Astrocyte of the hippocampus (primary cell): ENCODE measurements at places on chromosomes 2 and 18.

- DNase-seq = peak; percentile 79
These were observed 9.0 kb downstream of the DTNB start for GRCh38 chr2:25664183-25664964.

DNA sequence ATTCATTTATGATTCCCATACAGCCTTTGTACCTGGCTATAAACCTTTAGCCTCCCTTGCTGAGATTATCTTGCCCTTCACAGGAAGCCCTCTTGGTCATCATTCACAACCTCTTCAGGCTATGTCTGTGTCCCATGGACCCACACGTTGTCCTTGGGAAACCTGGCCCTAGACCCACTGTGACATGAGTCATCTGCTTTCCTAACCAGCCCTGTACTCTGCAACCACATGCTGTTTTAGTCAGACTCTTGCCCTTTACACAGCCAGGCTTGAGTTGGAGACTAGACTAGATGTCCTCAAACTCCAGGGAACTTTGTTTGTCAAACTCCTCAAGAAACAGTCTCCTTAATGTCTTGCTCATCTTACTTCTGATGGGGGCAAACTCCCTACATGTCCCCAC is 229.3 kb upstream of the ZSWIM2 start:
- DNase-seq = peak; percentile 6

DNA sequence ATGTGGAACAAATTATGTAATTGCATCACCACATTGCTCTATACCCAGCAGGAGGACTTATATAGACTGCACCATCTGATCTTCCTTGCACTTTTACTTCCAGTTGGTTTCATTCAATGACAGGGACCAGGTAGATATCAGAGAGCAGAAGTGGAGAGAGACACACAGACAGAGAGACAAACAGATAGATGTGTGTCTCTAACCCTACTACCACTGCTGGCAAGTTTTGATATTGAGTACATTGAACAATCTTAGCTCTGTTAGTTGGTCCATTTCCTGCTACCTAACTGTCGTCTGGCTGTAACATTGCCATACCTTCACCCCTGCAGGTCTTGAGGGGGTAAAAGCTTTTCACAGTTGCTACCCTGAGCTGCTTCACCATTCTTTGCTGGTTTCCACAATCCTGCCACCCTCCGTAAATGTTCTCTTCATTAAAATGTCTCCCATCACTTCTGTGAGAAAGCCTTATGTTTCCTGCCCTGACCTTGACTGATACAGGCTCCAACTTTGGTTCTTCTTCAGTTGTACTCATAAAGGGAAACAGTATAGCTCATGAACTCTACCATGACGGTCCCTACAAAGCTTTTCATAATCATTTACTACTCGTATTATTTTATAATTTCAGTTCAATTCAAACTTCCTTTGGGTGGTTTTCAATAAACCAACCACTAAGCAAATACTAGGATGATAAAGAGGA is 62.3 kb upstream of the ITGA4 start:
- no peak for DNase-seq

DNA sequence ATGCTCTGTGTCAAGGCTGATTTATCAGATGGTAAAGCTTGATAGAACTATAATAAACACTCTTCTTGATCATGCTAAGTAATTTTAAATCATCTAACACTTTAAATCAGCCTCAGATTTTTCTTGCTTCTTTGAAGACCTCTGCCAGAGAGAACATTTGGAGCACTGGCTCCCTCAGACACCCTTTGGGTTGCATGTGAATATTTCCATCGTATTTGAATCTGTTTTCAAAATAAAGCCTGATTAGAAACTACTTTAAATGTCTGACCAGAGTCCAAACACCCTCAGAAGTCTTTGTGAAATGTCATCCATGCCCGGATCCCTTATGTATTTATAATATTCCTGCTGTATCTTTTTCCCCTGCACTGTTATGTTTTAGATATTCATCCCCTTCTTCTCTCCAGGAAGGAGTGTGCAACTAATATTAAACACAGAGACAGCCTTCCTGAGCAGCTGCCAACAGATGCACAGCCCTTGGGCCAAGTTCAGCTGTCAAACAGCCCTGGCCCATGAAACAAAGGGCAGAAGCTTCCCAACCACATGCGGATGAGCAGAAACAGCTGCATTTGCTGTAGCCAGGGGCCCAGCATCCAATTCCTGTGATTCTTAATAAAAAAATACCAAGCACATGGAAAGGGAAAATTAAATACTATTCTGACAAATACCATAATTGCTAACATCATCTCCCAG is 46.5 kb downstream of the DPP10 start:
- DNase-seq = no peak

GRCh38 chr2:9681427-9681817 is 50.6 kb upstream of the YWHAQ start:
- no peak for DNase-seq

- DNase-seq = no peak
These were observed 80.1 kb upstream of the SRD5A2 start for GRCh38 chr2:31660812-31661335.

DNA sequence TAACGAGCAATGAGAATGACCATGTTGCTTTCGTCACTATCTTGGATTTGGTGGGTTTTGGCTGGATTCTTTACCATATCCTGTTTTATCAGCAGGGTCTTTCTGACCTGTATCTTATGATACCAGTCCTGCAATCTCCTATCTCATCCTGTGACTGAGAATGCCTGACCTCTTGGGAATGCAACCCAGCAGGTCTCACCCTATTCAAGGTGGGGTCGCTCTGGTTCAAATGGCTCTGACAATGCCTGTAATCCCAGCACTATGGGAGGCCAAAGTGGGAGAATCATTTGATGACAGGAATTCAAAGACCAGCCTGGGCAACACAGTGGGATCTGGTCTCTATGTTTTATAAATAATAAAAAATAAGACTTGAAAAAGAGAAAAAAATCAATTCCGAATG is 173.5 kb downstream of the ACTR3 start:
- DNase-seq = no peak

DNA sequence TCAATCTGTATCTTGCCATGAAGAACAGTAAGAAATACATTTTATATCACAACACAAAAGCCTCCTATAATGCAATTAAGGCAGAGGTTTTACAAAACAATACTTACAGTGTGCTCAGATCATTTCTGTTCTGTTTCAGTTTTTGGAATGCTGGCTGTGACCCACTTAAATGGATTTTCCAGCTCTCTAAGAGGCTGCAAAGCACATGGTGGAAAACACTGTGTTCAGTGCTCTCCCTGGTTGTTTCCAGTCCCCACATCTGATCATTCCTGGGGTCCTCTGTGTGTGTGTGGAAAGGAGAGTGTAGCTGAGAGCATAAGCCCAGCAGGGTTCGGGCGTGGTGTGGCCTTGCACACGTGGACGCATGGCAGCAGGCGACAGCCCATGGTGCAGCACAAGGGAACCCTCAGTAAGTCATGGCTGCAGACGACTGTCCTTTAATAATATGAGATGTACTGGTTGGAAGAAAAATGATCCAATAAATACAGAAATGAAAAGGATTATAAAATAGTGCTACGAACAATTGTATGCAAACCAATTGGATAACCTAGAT is 95.6 kb downstream of the FAM210A start:
- DNase-seq = no peak

DNA sequence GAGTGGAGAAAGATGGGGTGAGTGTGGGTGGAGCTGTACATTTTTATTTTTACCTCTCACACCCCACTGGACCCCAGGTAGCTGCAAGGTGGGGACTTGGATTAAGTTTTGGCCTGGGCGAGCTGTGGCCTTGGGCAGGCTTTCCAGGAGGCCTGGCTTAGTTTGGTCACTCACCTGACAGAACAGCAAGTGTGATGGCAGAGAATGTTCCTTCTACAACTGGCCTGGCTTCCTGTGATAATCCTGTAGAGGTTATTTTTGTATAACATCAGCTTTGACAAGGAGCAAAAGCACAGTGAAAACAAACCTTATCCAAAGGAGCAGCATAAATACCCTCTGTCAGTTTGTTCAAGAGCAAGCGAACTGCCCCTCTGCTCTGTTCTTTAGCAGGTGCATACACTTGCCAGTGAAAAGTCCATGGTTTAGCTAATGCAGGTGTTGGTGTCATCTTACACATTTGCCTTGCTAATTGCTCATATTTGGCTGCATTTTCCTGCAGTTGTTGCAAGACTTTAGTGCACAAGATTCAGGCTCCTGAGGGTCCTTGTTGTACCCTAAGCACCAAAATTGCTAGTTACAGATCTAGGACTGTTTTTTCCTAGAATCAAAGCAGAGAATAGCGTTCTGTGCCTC is 6.3 kb downstream of the THNSL2 start:
- DNase-seq = no peak

DNA sequence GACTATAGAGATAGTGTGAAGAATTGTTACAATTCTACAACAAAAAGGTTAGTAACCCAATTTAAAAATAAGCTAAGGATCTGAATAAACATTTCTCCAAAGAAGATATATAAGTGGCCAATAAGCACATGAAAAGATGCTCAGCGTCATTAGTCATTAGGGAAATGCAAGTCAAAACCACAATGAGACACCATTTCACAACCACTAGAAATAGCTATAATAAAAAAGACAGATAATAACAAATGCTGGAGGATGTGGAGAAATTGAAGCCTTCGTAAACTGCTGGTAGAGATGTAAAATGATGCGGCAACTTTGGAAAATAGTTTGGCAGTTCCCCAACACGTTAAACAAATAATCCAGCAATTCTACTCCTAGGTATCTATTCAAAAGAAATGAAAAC is 366.5 kb upstream of the POU3F3 start:
- no peak for DNase-seq

DNA sequence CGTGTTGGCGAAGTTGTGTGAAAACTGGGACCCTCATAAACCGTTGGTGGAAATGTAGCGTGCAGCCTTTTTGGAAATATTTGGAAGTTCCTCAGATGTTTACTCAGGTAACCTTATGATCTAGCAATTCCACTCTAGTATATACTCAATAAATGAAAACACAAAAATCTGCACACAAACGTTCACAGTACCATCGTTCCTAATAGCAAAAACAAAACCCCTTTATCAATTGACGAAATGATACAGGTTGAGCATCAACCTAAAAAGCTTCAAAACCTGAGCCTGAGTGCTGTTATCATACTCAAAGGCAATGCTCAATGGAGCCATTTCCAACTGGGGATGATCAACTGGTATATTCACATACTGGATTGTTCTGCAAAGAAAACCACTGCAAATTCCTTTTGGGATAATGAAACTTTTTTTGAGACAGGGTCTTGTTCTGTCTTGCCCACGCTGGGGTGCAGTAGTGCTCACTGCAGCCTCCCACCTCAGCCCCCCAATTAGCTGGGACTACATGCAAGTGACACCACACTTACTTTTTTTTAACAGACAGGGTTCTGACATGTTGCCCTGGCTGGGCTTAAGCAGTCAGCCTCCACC is 777 bp upstream of the C18orf32 start:
- no peak for DNase-seq

- no peak for DNase-seq
These were observed 91.9 kb downstream of the COL3A1 start for GRCh38 chr2:189066037-189066436.

DNA sequence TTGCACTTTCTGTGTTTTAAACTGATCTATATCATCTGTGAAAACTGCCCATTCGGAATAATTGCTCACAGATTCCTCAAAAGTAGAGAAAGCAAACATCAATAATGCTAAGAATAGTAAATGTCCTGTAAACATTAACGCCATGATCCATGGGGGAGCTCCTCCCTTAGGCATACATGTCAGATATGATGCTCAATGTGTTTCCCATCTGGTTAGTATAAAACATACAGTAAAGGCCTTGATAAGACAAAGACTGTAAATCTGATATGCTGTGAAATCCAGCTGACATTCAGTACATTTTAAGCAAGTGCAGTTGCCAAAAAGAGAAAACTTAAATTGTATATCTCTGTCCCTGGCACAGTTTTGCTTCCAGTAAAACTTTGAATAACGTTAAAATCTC is 2.1 kb downstream of the DSEL start:
- no peak for DNase-seq

DNA sequence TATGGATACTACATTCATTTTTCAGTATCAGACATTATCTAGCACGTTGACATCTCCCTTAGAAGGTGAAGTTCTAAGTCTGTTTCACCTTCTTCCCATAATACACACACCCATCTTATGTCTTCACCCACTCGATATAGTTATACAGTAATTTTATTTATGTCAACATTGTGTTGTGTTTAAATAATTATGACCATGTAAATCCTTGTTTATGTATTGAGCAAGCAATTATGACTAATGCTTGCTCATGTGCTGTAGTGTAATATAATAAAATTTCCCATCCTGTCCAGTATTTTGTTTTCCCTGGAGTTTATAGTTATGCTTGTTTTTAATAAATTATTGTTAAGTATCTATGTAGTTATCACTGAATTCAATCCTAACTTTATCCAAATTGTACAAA is 163.2 kb downstream of the MTX2 start:
- no peak for DNase-seq

GRCh38 chr2:25618676-25619075 is 54.7 kb downstream of the DTNB start:
- peak; percentile 66 for DNase-seq

DNA sequence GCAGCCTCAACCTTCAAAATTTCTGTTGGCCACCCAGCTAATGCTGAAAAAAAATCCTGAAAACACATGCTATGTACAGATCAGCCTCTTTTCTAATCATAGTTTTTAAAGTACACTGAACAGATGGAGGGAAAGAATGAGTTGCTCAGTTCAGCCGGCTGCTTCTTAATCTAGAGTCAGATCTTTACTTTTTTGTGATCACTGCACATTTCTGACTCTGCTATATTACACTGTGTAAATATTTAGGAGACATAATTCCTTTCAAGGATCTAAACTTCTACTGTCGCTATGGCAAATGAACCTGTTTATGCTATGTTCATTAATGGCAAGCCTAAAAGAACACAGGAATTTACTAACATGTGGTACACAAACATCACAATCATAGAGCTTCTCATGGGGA is 114.2 kb downstream of the SRBD1 start:
- DNase-seq = no peak

GRCh38 chr2:16454621-16455020 is 211.0 kb downstream of the CYRIA start:
- DNase-seq = no peak

GRCh38 chr2:236876642-236877041 is 209.0 kb upstream of the COPS8 start:
- no peak for DNase-seq

GRCh38 chr2:165634855-165635254 is 159.2 kb downstream of the GALNT3 start:
- peak; percentile 73 for DNase-seq

DNA sequence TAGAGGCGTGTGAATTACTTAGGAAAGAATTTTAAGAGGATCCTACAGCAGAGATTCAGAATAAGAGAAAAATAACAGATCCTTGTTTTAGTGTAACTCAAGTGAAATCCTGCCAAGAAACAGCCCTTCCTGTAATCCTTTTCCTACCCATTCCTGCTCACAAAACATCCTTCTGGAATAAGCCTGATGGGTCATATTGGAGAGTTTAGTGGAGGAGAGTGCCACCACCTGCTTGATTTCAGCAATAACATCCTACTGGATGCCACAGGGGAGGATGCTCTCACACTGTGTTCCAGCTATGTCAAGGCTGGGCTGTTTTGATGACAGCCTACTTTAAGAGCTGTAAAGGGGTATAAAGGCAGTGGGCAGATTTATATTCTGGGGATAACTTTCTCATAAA is 54.8 kb upstream of the CCDC178 start:
- DNase-seq = peak; percentile 72
